ENCODE measurements at places on chromosomes 3 and 15. TPM values are rescaled to one million over a fixed set of nuclear protein-coding genes. Genes with fewer than 3 reads are reported as not detected.

TEX55 gene
- total RNA-seq, result not detected

PARP6 gene
- 97.4 TPM for total RNA-seq

ZNF662 gene
- total RNA-seq, result 26.0 TPM

HIGD1A gene
- total RNA-seq, result 65.4 TPM

SUMF1 gene
- 24.7 TPM for total RNA-seq

IQCF5 gene
- not detected for total RNA-seq

GOLGA6D gene
- not detected for total RNA-seq

SLC6A11 gene
- not detected for total RNA-seq

NR2F2 gene
- total RNA-seq, result 305 TPM

STRIT1 gene
- not detected for total RNA-seq

GRCh38 chr3:160473221-160473620 is 23.6 kb upstream of the TRIM59 start:
- H3K27me3 ChIP-seq, result no peaks in the 10 kb centered on the region
- DNase-seq, result no peak
- H3K4me3 ChIP-seq, result no peak overlapping the region
- no peaks in the 10 kb centered on the region for H3K4me1 ChIP-seq
- no peak overlapping the region for H3K27ac ChIP-seq

DNA sequence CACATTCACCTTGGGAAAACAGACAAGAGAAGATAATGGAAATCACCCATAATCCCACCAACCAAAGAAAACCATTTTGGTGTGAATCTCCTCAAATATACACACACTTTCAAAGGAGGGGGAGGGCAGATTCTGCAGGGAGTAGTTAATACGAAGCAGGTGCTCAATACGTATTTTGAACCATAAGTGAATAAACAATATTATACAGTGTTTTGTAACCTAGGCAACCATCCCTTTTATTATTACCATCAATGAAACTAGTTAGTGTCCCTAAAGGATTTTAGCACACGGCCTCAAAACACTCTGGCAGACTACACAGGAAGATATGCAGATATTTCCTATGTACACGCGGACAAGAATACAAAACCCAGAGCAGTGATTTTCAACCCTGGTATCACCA is 6.1 kb downstream of the OSBPL10 start:
- no peaks in the 10 kb centered on the region for H3K36me3 ChIP-seq
- H3K27ac ChIP-seq, result no peak overlapping the region
- H3K27me3 ChIP-seq, result no peaks in the 10 kb centered on the region
- H3K4me3 ChIP-seq, result no peak overlapping the region
- peaks cover 4% of the 10 kb centered on the region for H3K4me1 ChIP-seq

GRCh38 chr3:101081999-101082398 is 88.8 kb upstream of the ABI3BP start:
- H3K4me1 ChIP-seq, result no peaks in the 10 kb centered on the region
- no peak overlapping the region for H3K27ac ChIP-seq
- no peaks in the 10 kb centered on the region for H3K27me3 ChIP-seq
- H3K4me3 ChIP-seq, result no peak overlapping the region
- DNase-seq, result no peak

- no peaks in the 10 kb centered on the region for H3K36me3 ChIP-seq
- no peak overlapping the region for H3K4me3 ChIP-seq
- no peaks in the 10 kb centered on the region for H3K27me3 ChIP-seq
Observed at GRCh38 chr3:195255571-195256501, 15.1 kb downstream of the XXYLT1 start.

DNA sequence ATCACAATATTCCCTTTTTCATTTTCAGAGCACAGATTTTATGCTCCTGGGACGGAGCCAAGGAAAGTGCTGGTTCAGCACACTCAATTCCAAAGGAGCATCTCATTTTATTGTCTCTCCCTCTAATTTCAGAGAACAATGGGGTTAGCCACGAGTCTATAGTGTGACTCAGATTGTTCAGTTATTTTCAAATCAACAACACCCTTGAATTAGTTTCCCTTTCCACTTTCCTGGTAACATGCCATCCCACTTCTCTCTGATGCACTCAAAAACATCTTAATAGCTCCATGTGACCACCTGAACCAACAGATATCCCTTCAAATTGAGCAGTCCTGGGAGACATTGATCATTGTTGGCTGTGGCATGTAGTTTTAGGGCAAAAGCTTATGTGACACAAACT is 389.7 kb upstream of the MDFIC2 start:
- H3K4me1 ChIP-seq, result no peaks in the 10 kb centered on the region
- H3K36me3 ChIP-seq, result no peaks in the 10 kb centered on the region
- no peak overlapping the region for H3K27ac ChIP-seq
- DNase-seq, result no peak
- no peak overlapping the region for H3K4me3 ChIP-seq

DNA sequence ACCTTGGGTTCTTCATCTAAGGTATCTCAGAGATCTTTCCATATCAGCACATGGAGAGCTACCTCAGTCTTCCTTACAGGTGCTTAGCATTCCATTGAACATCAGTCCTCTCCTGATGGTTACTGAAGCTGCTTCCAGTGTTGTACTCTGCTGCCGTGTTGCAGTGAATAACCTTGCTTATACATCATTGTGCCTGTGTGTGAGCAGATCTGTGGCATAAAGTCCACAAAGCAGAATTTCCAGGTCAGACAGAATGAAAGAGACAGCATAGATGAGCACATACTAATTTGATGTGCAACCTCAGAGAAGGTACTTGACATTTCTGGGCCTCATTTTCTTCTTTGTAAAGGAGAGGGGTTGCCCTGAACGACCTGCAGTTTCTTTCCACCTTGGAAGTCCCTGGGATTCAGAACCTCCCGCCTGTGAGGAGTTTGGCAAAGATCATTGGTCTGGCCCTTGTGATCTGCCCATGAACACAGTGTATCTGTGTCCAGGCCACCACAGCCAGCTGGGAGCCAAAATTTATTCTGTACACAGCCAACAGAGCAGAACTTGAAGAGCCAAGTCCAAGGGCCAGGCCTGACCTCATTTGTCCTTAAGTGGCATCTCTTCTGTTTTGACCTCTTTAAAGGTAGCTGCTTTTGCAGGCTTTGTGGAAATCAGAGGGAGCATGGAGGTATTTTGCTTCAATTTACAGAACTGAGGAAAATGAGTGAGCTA is 57.2 kb upstream of the SLC7A14 start:
- no peak for DNase-seq
- peaks cover 2% of the 10 kb centered on the region for H3K4me1 ChIP-seq
- no peaks in the 10 kb centered on the region for H3K27me3 ChIP-seq
- H3K36me3 ChIP-seq, result no peaks in the 10 kb centered on the region

DNA sequence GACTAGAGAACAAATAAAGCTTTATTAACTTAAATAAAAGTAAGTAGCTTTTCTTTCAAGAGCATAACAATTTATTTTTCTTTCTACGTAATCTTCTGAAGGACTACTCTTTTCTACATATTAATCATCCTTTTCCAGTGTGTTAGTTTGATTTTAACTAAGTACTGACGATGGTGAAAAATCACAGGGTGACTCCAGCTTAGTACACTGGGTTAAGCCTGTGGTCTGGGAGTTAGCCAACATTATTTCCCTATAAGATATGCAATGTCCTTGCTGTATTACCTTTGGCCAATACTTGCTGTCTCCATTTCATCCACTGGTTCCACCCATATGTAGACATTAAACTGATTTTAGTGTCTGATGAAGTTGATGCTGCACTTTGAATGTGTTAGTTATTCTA is 508.6 kb upstream of the SUCLG2 start:
- no peak overlapping the region for H3K4me3 ChIP-seq
- no peaks in the 10 kb centered on the region for H3K27me3 ChIP-seq

DNA sequence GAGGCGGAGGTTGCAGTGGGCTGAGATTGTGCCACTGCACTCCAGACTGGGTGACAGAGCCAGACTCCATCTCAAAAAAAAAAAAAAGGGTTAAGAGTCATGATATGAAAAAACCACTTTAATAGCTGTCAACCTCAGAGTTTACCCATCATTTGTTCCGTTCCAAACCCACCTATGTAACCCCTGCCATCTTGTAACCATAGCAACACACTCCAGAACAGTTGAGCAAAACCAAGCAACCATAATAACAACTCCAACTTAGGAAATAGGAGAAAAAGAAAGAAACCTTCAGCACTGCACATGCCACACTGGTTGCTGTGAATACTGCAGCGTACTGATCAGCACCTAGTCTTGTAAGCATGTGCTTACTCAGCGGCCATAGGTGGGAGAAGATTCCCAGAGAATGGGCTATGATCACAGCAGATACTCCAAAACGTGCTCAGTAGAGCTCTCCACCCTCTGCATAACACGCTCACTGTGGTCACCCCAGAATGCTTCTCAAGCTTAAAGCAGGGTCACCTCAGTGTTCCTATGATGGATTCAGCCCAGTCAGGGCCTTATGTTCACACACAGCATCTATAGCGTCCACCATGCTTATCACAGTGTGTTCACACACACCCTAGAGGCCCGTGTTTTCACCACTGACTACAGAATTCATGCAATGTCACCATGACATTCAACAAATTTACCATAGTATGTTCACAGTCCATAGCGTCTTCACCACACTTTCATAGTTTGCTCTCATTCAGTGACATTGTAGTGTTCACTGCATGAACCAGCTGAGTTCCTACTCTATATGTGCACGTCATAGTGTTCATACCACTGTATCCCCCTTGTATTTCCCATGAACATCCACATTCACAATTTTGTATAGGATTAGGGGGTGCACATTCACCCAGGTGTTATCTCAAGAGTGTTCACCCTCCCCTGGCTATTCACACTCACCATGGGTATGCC is 6.5 kb upstream of the CILP start:
- peaks cover 7% of the 10 kb centered on the region for H3K4me1 ChIP-seq
- DNase-seq, result no peak
- no peaks in the 10 kb centered on the region for H3K27me3 ChIP-seq
- H3K27ac ChIP-seq, result no peak overlapping the region
- no peaks in the 10 kb centered on the region for H3K36me3 ChIP-seq

DNA sequence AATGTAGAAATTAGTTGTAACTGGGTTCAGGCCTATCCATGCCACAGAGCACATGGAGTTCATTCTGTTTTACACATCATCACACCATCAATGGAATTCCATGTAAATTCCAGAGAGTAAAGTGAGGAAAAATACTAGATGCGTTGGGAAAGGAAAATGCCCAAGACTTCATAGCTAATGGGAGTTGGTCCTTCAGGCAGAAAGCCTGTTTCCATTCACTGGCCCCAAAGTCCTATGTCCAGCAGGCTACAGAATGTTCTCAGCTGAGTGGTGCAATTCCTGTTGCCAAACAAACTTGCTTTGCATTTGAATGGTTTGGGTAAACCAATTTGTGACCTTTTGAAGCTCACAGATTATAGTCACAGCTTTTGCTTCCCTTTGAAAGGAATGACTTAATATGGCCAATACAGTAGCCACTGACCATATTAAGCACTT is 164.6 kb upstream of the PFN2 start:
- no peaks in the 10 kb centered on the region for H3K36me3 ChIP-seq
- no peak overlapping the region for H3K27ac ChIP-seq
- H3K27me3 ChIP-seq, result no peaks in the 10 kb centered on the region
- DNase-seq, result no peak

DNA sequence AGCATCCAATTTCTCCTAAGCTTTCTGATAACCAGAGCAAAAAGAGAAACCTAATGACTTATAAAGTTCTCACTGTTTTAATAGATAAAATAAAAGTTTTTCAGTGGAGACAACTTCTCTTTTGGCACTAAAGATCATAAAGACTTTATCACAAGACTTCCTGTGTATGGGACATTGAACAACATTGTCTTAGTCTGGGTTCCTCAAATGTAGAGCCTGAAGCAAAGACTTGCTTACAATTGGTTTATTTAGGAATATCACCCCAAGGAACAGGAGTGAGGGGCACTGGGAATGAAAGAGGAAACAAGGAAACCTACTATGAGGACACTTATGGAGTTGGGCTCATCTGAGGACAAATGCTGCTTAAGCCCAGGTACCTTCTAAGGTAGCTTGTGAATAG is 127.4 kb downstream of the B3GALNT1 start:
- no peaks in the 10 kb centered on the region for H3K4me1 ChIP-seq
- no peaks in the 10 kb centered on the region for H3K36me3 ChIP-seq
- no peaks in the 10 kb centered on the region for H3K27me3 ChIP-seq
- DNase-seq, result no peak
- H3K27ac ChIP-seq, result no peak overlapping the region
- H3K4me3 ChIP-seq, result no peak overlapping the region

GRCh38 chr15:101053261-101053660 is 134.1 kb downstream of the LRRK1 start:
- H3K36me3 ChIP-seq, result no peaks in the 10 kb centered on the region
- H3K27ac ChIP-seq, result no peak overlapping the region
- DNase-seq, result no peak
- no peak overlapping the region for H3K4me3 ChIP-seq
- H3K4me1 ChIP-seq, result peaks cover 3% of the 10 kb centered on the region

DNA sequence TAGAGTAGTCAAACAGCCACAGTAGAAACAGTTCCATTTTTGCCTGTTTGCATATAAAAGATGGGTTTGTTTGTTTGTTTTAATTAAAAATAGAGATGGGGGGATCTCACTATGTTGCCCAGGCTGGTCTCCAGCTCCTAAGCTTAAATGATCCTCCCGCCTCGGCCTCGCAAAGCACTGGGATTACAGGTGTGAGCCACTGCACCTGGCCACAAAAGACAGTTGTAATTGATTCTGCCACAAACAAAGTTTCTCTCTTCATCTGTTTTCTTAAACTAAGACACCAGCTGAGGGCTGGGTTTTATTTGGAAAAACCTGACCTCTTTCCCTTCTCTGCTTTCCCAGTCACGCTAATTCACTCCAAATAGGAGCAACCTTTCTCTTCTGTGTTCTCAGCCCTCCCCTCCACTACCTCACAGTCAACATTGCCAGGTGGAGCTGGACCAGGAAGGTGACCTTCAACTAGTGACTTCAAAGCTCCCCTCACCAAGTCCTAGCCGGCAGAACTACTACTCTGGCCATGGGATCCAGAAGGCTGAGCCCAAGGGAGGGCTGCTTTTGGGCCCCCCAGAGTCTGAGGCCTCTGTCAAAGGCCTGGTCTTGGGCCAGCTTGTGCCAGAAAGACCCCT is 1.5 kb upstream of the IDH2 start:
- no peaks in the 10 kb centered on the region for H3K36me3 ChIP-seq
- H3K4me3 ChIP-seq, result no peak overlapping the region
- no peak for DNase-seq
- H3K27me3 ChIP-seq, result no peaks in the 10 kb centered on the region

DNA sequence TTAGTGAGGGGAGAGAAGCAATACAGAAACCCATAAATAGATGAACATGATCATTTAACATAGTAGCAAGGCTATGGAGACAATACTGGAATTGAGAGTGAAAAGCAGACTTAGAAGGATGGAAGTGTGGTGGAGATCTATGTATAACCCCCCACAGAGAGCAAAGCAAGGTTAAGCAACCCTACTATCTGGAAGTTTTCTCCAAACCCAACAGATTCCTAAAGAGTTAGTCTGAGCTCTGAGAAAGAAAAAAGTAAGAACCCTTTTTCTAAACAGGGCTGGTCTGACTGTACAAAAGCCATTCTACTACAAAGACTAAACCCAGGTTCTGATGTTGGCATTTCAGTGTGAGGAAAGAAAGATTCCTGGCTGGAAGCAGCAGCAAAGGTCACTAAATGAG is 153.2 kb downstream of the WNT5A start:
- H3K27ac ChIP-seq, result no peak overlapping the region
- no peaks in the 10 kb centered on the region for H3K36me3 ChIP-seq
- H3K4me1 ChIP-seq, result no peaks in the 10 kb centered on the region
- H3K27me3 ChIP-seq, result no peaks in the 10 kb centered on the region
- no peak for DNase-seq

- no peak overlapping the region for H3K4me3 ChIP-seq
- no peak overlapping the region for H3K27ac ChIP-seq
- no peaks in the 10 kb centered on the region for H3K36me3 ChIP-seq
- no peak for DNase-seq
Observed at GRCh38 chr3:159128628-159129027, 326.8 kb downstream of the MFSD1 start.
